CD4-positive, alpha-beta T cell (primary cell): ENCODE measurements at places on chromosomes 2 and 18.

GRCh38 chr2:237511433-237511832 lies 24.4 kb downstream of the MLPH start:
- no peak for DNase-seq

DNA sequence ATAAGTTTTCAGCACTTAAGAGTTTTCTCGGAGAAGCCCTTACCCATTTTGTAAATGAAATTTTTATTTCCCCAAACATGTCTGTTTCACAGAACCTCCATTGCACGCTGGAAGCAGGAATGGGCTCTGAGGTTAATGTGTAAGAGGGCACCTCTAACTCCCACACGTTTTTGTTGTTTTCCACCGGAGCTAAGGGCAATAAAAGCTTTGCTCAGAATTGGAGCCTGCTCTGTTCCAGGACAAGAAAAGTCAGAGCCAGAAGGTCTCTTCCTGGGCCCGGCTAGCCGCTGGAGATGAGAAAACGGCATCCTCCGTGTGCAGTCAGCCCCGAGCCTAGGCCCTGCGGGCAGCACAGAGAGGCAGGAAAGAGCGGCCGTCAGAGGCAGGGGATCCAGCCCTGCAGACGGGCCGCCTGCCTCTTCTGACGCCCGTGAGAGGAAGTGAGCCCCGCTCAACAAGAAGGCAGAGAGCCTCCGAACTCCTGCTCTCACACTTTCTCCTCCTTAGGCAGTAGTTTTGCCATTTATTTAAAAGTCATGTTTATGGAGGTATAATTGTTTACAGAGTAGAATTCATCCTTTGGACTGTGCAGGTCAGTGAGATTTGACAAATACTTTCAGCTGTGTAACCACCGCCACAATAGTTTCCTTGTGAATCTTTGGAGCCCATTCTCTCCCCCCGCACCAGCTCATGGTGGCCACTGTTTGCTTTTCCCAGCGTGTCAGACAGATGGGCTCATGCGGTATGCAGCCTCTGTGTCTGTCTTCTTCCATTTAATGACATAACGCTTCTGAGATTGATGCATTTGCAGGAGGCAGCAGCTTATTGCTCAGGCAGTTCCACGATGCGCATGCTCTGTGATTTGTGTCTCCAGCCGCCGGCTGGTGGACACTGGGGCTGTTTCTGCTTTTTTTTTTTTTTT lies 117.3 kb downstream of the GALR1 start:
- DNase-seq = no peak

- DNase-seq = no peak
Measured at GRCh38 chr2:123532994-123533393, 492.1 kb upstream of the CNTNAP5 start.

DNA sequence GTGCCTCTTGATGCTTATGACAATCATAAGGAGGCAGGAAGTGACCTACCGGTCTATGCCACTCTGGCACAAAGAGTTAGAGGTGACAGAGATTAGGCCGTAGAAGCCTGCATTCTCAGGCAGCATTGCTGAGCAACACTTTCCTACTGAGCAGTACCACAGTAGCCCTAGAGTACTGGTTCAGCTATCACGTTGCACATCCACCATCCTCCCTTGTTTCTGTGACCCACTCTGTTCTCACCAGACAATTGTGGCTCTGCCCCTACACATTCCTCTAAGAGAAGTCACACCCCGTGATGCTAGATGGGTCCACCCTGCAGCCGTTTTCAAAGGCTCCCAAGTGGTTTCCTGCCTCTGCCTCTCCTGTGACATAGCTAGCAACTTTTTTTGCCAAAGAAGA lies 22.6 kb upstream of the SUCLG1 start:
- peak; percentile 8 for DNase-seq

DNA sequence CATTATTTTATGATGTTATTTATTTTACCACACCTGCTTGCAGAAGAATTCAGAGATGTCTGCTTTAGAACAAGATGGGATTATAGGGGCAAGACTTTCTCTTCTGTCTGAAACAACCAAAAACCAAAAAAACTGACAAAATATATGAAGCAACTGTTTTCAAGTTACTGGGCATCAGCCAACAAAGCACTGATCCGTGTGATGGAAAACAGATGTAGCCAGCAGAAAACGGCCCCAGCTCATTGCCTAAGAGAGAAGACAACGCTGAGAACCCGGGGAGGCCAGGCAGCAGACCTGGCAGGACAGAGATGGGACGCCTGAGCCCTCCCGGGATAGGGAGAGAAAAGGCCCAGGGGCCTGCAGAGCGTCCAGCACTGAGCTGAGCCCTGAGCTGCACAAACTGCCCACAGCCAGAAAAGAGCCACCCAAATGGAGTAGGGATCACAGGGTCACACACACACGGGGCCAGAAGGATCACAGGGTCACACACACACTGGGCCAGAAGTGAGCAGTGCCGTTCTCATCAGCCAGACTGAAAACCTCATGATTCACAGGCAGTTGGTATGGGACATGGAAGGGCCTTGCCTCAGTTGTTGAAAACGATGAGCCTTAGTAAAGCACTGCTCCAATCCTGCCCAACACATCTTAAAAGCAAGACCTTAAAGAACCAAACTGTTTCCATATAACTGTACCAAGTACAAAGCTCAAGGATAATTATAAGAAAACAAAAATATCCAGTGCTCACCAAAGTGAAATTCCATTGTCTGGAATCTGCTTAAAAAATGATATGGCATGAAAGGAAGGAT lies 12.1 kb downstream of the PXDN start:
- no peak for DNase-seq

DNA sequence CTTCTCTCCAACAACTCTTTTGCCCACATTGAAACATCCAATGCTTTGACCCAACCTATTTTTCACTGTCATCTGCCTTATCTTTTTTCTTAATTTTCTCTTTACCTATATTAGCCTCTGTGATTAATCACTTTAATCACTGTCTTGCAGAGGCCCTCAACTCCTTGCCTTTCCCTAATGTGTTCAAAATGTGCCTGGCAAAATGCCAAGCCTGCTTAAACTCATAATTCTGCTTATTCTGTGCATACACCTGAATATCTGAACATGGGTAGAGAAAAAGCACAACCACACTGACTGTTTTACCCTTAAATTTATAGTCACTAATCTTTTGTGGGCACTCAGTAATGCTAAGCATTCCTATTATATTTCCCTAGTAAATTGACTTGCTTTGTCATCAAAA lies 63.0 kb upstream of the GALNT13 start:
- no peak for DNase-seq

DNA sequence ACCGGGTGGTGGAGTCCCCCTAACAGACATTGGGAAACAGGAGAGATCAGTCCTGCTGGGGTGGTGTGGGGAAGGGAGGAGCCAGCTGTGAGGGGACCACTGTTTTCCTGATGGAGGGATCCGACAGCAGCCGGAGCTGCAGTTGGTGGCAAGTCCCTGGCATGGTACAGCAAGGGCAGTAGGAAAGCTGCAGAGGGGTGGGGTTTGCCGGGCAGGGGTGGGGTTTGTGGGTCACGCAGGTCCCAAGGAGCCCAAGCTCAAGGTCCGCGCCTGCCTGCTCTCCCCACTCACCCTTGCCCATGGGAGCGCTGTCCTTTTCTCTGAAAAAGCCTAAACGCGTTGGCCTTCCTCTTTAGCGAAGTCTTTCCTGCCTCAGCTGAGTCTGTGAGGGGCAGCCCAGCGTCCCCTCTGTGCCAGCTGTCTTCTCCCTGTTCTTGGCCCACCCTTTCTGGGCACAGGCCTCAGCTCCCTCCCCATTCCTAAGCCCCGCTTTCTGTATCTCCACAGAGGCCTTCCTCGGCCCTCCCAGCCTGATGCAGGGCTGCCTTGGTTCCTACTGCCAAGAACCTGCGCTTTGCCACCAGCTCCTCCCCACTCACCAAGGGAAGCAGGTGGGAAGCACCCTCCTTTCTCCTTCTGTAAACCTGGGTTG lies 29.3 kb upstream of the INHBB start:
- no peak for DNase-seq

DNA sequence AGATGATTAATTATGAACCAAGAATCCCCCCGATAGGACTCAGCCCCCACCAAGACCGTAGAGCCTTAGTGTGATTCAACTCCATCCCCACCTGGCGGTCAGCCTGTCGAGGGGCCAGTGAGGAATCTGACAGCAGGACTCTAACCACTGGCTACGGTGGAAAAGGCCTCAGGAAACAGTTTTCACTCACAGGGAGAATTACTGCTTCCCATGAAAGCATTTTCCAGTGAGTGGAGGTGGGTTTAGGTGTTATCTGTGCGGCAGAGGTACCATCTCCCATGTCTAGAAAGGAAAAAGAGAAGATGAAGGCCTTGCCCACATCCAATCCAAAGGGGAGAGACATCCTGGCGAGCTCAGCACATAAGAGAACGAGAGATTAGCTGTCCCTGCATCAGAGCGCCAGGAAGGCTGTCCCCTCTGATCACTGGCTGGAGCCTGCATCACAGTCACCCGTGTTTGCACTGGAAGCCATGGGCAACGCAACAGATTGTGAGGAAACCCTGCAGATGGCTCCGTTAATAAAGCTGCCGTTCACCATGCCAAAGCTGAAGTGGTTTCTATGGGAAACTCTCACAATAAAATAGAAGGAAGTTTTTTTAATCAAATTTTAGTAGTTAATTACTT lies 22.3 kb downstream of the COX7A2L start:
- no peak for DNase-seq

- no peak for DNase-seq
Measured at GRCh38 chr2:128754246-128754724, 435.6 kb upstream of the HS6ST1 start.

- no peak for DNase-seq
Measured at GRCh38 chr2:65620524-65620923, 188.1 kb upstream of the SPRED2 start.

- no peak for DNase-seq
Measured at GRCh38 chr2:236341721-236342120, 77.5 kb upstream of the ASB18 start.

DNA sequence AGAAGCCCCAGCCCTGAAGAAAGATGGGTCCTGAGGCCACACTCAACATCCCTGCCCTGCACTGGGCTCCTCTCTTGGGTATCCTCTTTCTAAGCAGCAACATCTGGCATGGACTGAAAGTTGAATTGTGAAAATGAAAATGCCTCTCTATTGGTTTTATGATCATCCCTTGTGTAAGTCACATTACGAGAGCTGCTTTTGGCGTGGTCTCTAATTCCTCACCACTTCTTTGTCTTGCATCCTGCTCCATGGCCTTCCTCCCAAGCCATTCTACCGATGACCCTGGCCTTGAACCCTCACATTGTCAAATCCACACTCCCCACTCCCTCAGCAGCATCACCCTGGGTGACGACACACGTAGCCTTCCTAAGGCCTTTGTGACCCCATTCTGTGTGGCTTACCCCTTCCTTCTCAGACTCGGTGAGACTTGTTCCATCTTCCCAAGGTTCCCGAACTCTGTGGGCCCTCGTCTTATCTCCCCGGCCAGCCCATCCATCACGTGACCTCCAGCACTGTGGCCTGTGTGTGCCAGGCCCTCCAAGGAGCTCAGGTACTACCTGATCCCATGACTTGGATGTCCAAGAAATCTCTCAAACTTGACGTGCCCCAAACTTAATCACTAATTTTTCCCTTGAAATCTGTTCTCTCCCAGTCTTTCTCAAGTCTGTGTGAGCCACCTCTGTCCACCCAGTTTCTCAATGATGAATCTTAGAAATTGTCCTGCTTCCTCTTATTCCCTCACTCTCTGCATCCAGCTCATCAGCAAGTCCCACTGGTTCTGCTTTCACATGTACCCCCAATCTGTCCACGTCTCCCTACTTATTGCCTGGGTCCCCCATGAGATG lies 194.7 kb upstream of the HS6ST1 start:
- no peak for DNase-seq

GRCh38 chr2:127423478-127423843 lies 5.2 kb downstream of the PROC start:
- DNase-seq = no peak

DNA sequence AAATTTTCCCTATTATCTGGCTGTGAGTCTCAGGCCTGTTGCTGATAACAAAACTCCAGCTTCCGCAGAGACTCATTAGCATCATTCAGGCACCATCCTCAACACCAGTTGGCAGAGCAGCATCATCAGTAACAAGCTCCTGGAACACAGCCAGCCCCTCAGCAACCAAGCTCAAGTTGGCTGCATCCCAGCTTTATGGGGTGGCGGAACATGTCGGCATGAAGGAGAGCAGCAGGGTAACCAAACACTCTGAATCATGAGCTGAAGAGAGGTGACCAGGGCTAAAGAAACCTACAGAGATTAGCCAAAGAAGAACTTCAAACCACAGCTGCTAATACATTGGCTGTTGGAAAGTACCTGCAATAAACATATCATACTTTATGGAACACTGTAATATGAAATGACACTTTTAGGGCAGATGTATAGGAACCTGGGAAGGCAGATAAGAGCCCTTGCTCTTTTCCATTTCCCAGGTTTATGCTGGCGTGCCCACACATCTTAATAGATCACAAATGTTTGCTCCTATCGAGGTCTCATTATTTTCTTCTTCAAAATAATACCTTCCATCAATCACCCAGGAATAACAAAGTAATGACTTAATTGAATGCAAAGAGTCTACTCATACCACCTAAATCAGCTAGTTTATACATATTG lies 63.8 kb downstream of the PDE11A start:
- DNase-seq = no peak

GRCh38 chr2:226669249-226669648 lies 130.4 kb downstream of the IRS1 start:
- no peak for DNase-seq

DNA sequence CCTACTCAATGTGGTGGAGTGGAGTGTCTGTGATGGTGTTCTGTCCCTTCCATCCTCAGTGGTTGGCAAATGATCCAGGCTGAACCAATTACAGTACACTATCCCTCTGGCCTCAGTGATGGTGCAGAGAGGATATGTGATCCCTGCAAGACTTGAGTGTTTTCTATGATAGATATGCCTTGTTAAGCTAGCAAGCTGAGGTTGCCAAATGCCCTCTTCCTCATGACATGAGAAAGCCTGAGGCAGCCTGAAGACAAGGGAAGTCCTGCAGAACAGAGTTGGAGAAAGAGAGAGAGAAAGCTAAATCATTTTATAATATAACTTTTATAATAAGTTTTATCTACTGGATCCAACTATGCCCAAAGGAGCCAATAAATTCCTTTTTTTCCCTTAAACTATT lies 41.6 kb upstream of the GORASP2 start:
- DNase-seq = no peak

GRCh38 chr18:79208906-79209305 lies 139.7 kb downstream of the ATP9B start:
- no peak for DNase-seq

DNA sequence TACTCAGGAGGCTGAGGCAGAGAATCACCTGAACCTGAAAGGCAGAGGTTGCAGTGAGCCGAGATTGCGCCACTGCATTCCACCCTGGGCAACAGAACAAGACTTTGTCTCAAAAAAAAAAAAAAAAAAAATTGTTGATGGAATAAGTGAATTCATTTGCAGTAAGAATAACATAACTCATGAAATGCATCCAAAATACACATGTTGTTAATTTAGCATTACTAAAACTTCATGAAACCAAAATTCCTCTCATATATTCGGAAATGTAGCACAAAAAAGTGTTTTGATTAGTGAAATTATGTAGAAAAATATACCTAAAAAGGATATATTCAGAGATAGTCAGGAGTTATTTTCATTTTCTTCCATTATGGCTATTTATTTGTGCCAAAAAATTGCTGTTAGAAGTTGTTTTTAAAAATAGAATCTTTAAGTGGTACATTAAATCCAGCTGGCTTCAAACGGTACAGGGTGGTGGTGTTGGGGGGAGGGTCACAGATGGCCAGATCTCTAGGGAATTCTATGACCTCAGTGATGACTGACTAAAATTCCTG lies 78.2 kb upstream of the UGP2 start:
- no peak for DNase-seq
